Glutamatergic neuron (in vitro differentiated cells): ENCODE measurements at places on chromosomes 16 and 17.

GRCh38 chr17:67253384-67253783 lies 8.4 kb upstream of the HELZ start:
- no peaks in the 10 kb centered on the region for H3K4me1 ChIP-seq
- H3K27ac ChIP-seq, result no peak overlapping the region
- no peak overlapping the region for H3K4me3 ChIP-seq
- no peaks in the 10 kb centered on the region for H3K27me3 ChIP-seq
- no peaks in the 10 kb centered on the region for H3K36me3 ChIP-seq

GRCh38 chr17:33981711-33982601 lies 273.1 kb upstream of the CCL2 start:
- no peak overlapping the region for H3K4me3 ChIP-seq
- no peak for DNase-seq
- no peak overlapping the region for H3K27ac ChIP-seq
- H3K4me1 ChIP-seq, result peaks cover 8% of the 10 kb centered on the region
- H3K36me3 ChIP-seq, result peaks cover 4% of the 10 kb centered on the region

GRCh38 chr16:1014771-1015495 lies 33.4 kb downstream of the SOX8 start:
- no peaks in the 10 kb centered on the region for H3K4me1 ChIP-seq
- H3K4me3 ChIP-seq, result no peak overlapping the region
- H3K27ac ChIP-seq, result no peak overlapping the region
- peaks cover 6% of the 10 kb centered on the region for H3K27me3 ChIP-seq
- DNase-seq, result no peak
- no peaks in the 10 kb centered on the region for H3K36me3 ChIP-seq

DNA sequence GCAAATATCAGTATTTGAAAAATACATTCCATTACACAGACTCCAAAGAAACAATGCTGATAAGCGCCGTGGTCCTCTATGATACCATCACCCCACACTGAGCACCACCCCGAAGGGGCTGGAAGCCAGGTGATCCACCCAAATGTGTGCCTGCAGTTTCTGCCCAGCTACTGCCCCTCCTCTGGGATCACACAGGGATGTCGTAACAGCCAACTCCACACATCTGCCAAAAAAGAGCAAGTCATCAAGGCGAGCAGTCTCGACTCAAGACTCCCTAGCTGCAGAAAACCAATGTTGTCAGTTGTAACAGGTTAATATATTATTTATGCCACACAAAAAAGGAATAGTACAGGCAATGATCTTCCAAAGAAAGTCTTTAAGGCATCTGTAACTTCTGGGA lies 21.0 kb downstream of the CYB5D2 start:
- DNase-seq, result no peak
- H3K27ac ChIP-seq, result peak overlapping the region; percentile 52
- H3K4me3 ChIP-seq, result no peak overlapping the region
- H3K27me3 ChIP-seq, result peaks cover 11% of the 10 kb centered on the region
